Lung microvascular endothelial cell (primary cell): ENCODE measurements at places on chromosomes 13 and 19. TPM values are rescaled to one million over a fixed set of nuclear protein-coding genes. Genes with fewer than 3 reads are reported as not detected.
A peak's percentile ranks its signal among the peaks of the same experiment; 100 is the strongest.

GRCh38 chr13:18978447-18978846 is 203.2 kb downstream of the TUBA3C start:
- no peak for DNase-seq

DNA sequence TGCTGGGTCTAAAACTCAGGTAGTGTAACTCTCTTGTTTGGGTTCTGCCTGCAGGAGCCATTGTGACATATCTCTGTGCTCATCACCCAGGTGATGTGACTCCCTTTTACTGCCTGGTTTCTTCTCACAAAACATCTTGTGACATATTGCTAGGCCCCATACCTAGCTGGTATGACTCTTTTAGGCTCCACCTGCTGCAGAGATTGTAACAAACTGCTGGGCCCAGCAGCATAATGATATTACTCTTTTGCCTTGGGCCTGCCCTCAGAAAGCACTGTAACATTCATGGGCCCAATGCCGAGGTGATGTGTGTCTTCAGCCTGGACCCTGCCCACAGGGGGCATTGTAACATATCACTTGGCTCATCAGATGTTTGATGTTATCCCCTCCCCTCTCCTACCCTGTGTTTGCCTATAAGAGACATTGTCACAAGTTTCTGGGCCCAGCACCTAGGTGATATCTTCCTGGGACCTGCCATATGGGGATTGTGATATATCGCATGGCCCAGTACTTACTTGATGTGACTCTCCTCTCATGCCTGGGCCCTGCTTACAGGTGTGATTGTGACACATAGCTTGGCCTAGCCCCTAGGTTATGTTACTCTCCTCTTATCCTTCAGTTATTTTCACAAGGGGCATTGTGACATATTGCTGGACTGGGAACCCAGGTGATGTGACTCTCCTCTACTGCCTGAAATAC is 18.0 kb upstream of the ZNF681 start:
- DNase-seq: no peak

DNA sequence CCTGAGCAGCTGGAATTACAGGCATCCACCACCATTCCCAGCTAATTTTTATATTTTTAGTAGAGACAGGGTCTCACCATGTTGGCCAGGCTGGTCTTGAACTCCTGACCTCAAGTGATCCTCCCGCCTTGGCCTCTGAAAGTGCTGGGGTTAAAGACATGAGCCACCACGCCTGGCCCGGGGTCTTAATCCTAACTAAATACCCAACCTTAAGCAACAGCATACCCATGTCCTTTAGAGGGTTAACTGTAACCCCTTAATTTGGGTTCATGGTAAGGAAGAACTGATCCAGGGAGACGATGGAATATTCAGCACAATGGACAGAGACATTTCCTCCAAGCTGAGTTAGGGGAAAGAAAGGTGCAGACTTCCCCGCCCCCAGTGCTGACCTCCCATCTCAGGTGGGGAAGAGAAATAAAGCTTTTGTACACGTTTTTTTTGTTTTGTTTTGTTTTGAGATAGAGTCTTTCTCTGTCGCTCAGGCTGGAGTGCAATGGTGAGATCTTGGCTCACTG is 8.7 kb upstream of the GALP start:
- peak; percentile 16 for DNase-seq

DNA sequence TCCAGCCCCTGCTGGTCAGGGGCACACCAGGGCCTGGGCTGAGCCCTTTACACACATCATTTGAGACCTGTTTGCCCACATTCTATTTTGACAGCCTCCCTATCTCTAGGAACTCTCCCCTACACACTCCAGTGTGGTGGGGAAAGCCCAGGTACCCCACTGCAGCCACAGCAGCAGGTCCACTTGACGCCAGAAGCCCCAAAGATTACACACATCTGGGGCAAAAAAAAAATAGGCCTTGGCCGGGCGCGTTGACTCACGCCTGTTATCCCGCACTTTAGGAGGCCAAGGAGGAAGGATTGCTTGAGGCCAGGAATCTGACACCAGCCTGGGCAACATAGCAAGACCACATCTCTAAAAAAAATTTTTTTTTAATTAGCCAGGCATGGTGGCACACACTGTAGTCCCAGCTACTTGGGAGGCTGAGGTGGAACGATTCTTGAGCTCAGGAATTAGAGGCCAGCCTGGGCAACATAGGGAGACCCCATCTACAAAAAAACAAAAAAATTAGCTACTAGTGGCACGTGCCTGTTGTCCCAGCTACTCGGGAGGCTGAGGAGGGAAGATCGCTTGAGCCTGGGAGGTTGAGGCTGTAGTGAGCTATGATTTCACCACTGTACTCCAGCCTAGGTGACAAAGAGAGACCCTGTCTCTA is 18.0 kb upstream of the CD22 start:
- no peak for DNase-seq

DNA sequence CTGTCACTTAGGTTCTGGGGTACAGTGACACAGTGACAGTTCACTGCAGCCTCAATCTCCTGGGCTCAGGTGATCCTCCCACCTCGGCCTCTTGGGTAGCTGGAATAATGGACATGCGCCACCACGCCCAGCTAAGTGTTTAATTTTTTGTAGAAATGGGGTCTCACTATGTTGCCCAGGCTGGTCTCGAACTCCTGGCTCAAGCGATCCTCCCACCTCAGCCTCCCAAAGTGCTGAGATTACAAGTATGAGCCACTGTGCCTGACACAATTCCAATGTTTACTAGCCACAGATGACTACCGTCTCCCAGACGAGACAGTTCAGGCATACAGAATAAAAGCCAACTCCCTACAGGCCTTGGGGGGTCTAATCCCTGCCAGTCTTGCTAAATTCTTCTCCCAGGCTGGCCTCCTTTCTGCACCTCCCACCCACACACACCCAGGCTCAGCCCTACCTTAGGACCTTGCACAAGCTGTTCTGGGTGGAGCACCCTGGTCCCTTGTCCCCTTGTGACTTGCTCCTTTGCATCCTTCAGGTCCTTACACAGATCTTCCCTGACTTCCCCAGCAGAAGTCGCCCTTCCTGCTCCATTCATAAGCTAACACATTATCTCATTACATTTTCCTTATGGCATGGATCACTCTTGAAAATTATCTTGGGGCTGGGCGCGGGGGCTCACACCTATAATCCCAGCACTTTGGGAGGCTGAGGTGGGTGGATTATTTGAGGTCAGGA is 106.4 kb downstream of the INSR start:
- DNase-seq: no peak

DNA sequence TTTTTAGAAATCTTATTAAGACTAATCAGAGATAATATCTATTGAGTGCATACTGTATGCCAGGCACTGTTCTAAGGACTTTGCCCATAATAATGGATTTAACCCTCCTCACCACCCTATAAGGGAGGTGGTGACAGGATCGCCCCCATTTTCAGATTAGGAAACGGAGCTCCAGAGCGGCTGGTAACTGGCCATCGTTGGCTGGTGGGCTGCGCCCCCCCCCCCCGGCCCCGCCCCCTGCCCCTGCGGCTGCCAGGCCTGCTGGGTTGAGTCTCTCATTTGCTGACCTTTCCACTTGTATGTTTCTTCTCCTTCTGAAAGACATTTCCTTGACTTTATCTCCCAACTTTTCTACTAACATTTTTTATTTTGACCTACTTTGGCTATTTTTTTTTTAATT is 8.5 kb downstream of the ARHGEF7 start:
- no peak for DNase-seq

- DNase-seq: no peak
These were observed 2.7 kb downstream of the CNMD start for GRCh38 chr13:52736891-52737290.

DNA sequence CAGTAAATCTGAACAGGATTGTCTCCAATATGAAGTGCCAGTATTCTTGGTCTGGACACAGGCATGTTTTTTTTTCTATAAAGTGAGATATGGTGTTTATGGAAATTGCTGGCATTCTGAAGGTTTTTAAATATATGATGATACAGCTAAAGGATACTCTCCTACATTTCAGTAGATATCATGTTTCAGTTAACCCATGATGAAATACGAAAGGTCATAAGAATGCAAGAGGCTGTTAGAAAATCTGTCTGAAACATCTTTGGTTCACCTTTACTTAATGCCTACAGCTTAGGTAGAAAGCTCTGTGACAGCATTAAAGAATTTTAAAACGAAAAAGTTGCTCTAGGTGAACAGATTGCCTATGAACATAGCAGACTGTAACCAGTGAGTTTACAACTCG is 9.1 kb downstream of the FRY start:
- DNase-seq: no peak

- no peak for DNase-seq
These were observed 2.3 kb upstream of the AKAP8 start for GRCh38 chr19:15381864-15382263.

- peak; percentile 92 for DNase-seq
These were observed 26.7 kb upstream of the NANOS3 start for GRCh38 chr19:13849991-13850909.

DNA sequence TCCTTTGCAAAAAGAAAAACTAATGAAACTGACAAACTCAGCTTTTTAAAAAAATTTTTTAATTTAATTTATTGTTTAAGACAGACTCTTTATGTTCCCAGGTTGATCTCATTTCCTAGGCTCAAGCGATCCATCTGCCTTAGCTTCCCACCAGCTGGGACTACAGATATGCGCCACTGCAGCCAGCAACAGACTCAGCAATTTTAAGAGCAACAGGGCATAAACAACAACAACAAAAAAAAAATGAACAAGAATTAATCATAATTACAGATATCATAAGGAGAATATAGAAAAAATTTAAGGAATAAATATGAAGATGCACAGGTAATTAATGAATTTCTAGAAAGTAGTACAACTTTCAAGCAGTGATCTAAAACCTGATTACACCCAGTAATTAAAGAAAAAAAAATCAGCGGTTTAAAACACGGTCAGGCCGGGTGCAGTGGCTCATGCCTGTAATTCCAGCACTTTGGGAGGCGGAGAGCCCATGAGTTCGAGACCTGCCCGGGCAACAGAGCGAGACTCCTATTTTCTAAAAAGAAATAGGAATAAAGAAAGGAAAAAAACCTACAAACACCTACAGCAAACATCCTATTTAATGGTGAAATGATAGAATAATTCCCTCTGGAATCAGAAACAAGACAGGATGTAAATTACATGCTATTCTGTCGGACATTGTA is 1.4 kb downstream of the ZNF699 start:
- DNase-seq: no peak

- no peak for DNase-seq
These were observed 1.9 kb upstream of the SDHAF1 start for GRCh38 chr19:35992907-35993765.

DNA sequence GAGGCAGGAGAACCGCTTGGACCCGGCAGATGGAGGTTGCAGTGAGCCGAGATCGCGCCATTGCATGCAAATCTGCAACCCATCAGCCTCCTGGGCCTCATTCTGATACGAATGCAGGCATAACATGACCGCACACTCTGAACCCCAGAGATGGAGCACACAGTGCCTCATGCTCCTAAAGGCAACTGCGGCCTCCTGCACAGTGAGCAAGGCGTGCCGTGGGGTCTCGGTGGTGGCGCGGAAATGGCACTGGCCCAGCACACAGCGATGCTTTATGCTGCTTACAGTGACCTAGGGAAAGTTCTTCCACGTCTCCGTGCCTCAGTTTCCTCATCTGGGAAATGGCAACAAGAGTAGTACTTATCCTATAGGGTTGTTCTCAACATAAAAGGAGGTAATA is 2.0 kb upstream of the C19orf12 start:
- DNase-seq: no peak

DNA sequence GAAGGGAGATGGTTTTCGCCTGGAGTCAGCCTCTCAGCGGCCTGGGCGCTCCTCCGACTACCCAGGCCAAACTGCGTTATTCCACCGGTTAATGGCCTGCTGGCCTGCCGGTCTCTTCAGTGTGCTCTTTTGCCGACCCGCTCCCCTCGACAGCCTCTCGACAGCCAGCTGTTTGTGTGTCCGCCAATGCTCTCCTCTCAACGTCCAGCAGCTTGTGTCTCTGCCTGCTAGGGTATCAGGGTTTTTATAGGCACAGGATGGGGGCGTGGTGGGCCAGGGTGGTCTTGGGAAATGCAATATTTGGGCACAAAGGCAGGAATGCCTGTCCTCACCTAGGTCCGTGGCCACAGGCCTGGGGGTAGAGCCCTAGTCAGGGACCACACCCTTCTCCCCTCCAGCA is 1.5 kb upstream of the ZNF235 start:
- no peak for DNase-seq

GRCh38 chr13:97460004-97460775 is 26.2 kb downstream of the RAP2A start:
- no peak for DNase-seq

GRCh38 chr19:14218620-14219330 is 12.8 kb upstream of the ADGRL1 start:
- DNase-seq: no peak

DNA sequence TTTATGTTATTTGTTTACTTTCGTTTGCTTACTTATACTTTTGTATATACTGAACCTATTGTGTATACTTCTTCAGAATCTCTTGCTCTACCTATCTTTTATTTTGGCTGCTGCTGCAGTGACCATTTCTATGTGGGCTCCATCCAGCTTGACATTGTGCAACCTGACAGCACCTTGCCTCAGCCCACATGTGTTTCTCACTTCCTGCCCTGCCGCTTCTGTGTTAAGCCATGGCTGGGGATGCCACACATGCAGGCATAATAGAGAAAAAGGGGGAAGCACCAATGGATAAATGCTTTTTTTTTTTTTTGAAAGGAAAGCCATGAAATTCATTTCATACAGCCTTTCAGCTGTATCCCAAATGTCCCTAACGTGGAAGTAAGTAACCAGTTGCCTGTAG is 147.6 kb downstream of the RBM26 start:
- no peak for DNase-seq

GRCh38 chr19:30391554-30392551 is 19.7 kb downstream of the ZNF536 start:
- no peak for DNase-seq

DNA sequence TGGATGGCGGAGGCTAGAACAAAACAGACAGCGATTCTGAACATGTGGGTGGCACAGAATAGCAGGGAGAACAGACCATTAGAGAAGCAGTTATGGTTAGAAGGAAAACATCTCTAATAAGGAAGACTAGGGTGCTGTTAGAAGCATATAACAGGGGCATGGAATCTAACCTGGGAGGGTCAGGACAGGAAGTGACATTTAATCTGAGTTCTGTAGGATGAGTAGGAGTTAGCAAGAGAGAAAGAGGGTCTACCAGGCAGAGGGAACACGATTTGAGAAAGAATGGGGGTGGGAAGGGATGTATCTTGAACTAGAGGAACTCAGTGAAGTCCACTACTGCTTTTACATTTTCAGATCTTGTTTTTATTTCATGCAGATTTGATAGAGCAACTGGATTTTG is 48.6 kb downstream of the B3GLCT start:
- no peak for DNase-seq

Gene TNFSF9
- total RNA-seq: 0.40 and 0.65 TPM in 2 replicates

Gene FXYD1
- not detected in 2 replicates for total RNA-seq

Gene TMEM59L
- total RNA-seq: not detected in 2 replicates

Gene ADPRHL1
- total RNA-seq: 0.20 and 0.44 TPM in 2 replicates

Gene DIRAS1
- under 0.01 and 0.22 TPM in 2 replicates for total RNA-seq
